ENCODE measurements at places on chromosomes 6 and 20.

- DNase-seq = no peak
Measured at GRCh38 chr20:44406572-44407137, 51.2 kb downstream of the HNF4A start.

DNA sequence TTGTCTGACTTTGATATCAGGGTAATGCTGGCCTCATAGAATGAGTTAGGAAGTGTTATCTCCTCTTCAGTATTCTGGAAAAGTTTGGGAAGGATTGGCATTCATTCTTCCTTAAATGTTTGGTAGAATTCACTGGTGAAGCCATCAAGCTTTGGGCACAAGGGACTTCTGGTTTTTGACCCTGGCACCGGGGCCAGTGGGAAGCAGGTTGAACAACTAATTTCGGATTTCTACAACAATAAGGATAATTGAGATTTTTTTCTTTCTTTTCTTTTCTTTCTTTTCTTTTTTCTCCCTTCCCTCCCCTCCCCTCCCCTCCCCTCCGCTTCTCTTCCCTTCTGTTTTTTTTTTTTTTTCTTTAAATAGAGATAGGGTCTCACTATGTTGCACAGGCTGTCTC, 70.4 kb downstream of the EFCAB8 start:
- DNase-seq = no peak

GRCh38 chr6:26389349-26389894, 6.5 kb downstream of the BTN2A2 start:
- DNase-seq = no peak

DNA sequence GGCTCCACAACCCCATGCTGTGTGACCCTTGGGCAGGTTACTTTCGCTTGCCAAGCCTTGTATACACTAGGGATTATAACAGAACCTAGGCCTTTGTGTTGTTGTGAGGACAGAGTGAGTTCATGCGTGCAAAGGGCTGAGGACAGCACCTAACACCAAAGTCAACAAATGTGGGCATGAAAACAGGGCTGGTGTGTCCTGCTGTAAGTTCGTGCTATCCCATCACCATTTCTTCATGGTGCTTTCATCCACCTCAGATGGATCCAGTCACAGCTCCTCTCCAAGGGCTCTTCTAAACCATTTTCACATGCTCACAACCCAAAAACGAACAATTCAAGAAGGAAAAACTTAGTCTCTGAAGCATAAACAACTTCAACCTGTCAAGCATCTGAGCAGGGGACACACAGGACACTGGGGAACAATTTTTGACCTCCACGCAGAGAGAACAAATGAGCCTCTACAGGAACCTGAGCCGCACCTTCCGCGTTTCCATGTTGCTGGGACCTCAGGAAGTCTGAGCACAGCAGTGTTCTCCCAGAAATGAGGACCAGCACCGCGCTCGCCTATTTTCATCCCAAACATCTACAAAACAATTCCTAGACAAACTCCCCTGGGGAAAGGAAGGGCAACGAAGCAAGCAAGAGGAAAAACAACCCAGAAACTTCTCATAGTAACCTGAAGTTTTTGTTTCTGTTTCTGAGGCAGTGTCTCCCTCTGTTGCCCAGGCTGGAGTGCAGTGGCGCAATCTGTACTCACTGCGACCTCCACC, 3.1 kb downstream of the LRP11 start:
- no peak for DNase-seq

- no peak for DNase-seq
Measured at GRCh38 chr6:116444092-116444491, 17.1 kb upstream of the CALHM6 start.

- DNase-seq = no peak
Measured at GRCh38 chr6:168671028-168671862, 230.3 kb downstream of the SMOC2 start.

DNA sequence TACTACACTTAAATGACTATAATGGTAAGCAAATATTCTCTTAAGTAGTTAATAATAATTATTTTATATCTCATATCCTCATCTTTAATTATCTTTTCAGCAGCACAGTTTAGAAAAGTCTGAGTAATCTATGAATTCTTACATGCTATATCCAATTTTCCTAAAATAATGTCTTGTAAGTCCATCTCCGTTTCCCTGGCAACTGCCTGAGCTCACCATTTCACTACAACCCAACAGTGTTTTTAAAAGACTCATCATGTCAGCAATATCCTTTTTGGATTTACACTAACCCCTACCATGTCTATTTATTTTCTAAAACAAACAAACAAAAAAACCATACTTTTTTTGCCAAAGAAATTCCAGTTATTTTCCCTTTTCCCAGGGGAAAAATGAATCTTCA, 859.6 kb downstream of the EYS start:
- no peak for DNase-seq

- no peak for DNase-seq
Measured at GRCh38 chr20:19453862-19454261, 241.4 kb downstream of the SLC24A3 start.

GRCh38 chr6:65113581-65113980, 593.4 kb downstream of the EYS start:
- no peak for DNase-seq

GRCh38 chr20:52812231-52812847, 159.8 kb upstream of the TSHZ2 start:
- DNase-seq = no peak

- DNase-seq = no peak
Measured at GRCh38 chr20:47540443-47541354, 39.0 kb downstream of the NCOA3 start.

- no peak for DNase-seq
Measured at GRCh38 chr20:1897965-1898464, 2.8 kb downstream of the SIRPA start.

DNA sequence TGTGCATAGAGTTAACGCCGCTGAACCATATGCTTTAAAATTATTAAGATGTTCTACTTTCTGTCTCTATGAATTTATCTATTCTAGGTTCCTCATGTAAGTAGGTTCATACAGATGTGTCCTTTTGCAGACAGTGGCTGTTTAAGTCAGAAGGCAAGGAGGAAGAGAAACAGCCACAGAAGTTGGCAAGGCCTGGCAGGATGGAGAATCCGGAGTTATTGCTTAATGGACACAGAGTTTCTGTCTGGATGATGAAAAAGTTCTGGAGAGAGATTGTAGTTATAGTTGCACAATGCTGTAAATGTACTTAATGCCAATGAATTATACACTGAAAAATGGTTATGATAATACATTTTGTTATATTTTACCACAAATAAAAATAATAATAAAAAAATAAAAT, 283.6 kb upstream of the CNR1 start:
- no peak for DNase-seq

GRCh38 chr20:2972126-2972525, 71.3 kb upstream of the GNRH2 start:
- DNase-seq = no peak

DNA sequence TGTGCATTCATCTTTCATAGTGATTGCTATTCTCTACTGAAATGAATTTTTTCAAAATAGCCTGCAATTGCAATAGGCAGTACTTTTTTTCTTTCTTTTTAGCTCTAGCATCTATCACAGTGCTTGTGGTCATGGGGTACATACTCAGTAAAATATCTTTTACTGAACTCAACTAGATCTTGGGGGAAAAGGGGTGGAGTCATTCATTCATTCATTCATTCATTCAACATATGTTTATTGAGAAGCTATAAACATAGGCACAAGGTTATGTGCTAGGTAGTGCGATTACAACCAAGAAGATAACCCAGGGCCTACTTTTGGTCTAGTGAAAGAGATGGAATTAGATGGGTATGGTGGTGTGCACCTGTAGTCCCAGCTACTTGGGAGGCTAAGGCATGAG, 1.4 kb upstream of the CDKAL1 start:
- DNase-seq = no peak

Data from kidney epithelial cell (primary cell).